Activated CD4-positive, alpha-beta T cell treated with anti-CD3 and anti-CD28 coated beads, Interleukin-2, amount 50 U/mL, for 4 hours (primary cell): ENCODE measurements at places on chromosomes 1 and 21.

DNA sequence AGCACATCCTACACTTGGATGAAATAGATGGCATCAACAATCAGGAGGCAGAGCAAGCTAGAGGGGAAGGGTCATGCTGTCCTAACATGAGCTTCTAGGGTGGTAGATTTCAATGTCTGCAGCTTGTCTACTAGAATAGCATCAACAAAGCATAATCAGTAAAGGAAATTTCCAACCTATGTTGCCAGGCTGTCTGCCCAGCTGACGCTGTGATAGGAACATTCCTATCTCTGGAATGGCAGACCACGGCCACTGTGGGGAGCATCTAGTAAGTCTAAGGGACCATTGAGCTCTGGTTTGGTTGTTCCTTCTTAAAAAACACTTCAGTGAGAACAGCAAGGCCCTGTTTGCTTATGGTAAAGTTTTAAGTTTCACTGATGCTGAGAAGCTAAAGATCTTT is 206.8 kb downstream of the PAPPA2 start:
- no peak for DNase-seq

DNA sequence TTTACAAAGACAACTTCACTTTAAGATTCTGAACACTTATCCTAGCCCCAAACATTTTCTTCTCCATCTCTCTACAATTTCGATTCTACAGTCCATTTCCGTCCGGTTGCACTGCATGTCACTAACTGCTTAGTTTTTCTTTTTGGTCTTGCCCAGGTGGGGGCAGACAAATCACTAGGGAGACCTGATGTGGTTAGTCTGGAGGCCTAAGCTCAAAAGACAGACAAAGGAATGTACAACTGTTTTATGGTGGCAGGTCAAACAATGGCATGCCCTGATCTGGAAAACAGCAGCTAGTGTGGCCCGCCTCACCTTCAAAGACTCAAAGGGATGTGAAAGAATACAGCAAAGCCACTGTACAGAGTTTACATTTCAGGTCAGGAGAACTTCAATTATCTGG is 3.8 kb downstream of the ETV3 start:
- no peak for DNase-seq

- no peak for DNase-seq
Observed at GRCh38 chr1:14340002-14340785, 258.3 kb upstream of the KAZN start.

DNA sequence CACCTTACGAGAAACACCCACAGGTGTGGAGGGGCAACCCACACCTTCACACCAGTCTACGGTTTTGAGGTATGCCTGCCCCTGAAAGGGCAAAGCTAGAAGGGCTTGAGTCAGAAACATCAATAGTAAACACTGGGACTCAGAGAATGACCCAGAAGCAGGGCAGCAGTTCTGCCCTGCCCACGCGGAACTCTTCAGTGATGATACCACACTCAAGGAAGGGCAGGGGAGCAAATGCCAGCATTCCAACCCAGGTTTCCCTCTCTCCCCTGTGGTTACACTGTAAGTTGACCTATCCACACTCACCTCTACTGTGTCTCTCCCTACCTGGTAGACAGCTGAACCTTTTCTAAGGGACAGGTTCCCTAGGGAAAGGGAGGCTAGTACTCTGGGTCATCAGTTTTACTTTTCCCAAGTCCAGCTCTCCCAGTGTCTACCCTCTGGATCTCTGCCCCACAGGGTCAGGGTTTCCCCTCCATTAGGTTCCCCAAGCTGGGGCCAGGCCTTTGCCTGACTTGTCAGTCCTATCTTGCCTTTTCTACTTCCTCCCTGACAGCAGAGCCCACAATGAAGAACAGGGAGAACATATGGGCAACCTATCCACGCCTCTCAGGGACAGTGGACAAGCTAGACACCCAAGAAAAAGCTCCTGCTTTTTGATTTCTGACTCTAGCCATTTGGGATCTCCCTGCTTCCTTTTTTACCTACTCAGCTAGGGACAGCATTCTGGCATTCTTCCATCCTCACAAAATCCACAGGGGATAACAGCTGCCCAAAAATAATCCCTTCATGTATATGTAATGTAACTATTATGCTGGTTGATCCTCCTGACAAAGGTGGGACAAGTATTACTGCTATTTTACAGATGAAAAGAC is 3.0 kb downstream of the F11R start:
- no peak for DNase-seq

- DNase-seq = no peak
Observed at GRCh38 chr1:94327001-94327690, 89.8 kb upstream of the ARHGAP29 start.

- DNase-seq = no peak
Observed at GRCh38 chr1:150720098-150720497, 597 bp downstream of the HORMAD1 start.

DNA sequence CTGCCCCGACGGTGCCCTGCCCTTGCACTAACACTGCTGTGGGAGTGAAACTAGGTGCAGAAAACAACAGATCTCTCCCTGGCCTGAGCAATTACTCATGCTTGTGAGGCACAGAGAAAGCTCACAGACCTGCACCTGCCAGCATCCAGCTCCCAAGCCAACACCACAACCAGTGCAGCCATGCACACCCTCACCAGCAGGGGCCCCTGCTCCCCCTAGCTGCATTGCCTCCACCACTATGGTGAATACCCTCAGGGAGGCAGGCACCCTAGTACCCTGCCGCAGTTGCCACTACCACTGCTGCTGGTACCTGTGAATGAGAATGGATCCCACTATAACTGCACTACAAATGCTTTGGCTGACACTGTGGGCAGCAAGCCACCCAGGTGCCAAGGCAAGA is 7.1 kb upstream of the DIRAS3 start:
- no peak for DNase-seq

- no peak for DNase-seq
Observed at GRCh38 chr1:116677474-116678062, 10.0 kb upstream of the IGSF3 start.

GRCh38 chr1:88544195-88544594 is 139.9 kb upstream of the PKN2 start:
- no peak for DNase-seq

DNA sequence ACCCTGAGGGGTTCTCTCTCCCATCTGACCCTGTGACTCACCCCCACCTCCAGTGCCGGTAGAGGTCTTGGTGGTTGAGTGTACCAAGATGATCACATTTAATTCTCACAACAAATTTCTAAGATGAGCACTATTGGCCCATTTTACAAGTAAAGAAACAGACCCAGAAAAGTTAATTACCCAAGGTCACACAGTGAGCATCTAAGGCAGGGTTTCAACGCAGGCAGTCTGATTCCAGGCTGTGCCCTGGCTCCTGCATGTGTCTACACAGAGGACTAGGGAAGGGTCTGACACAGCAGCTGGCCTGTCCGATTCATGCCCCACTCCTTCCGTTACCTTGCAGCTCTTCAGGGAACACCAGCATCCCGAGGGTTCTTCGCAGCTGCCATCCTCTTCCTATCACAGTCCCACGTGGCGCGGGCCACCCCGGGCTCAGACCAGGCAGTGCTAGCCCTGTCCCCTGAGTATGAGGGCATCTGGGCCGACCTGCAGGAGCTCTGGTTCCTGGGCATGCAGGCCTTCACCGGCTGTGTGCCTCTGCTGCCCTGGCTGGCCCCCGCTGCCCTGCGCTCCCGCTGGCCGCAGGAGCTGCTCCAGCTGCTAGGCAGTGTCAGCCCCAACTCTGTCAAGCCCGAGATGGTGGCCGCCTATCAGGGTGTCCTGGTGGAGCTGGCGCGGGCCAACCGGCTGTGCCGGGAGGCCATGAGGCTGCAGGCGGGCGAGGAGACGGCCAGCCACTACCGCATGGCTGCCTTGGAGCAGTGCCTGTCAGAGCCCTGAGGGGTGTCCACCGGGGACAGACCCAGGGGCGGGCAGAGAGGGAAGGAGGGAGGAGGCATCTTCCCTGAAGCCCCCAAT is 7.5 kb downstream of the NCDN start:
- DNase-seq = no peak

- no peak for DNase-seq
Observed at GRCh38 chr1:5364591-5364990, 627.6 kb downstream of the NPHP4 start.

GRCh38 chr1:151166505-151166956 is 587 bp downstream of the SCNM1 start:
- DNase-seq = no peak

- DNase-seq = no peak
Observed at GRCh38 chr1:43530483-43531106, at the start of gene PTPRF. Gene PTPRF, plus strand, starts transcription at chr1:43530883. Its CDS starts 14,193 bp downstream, at chr1:43545076.

DNA sequence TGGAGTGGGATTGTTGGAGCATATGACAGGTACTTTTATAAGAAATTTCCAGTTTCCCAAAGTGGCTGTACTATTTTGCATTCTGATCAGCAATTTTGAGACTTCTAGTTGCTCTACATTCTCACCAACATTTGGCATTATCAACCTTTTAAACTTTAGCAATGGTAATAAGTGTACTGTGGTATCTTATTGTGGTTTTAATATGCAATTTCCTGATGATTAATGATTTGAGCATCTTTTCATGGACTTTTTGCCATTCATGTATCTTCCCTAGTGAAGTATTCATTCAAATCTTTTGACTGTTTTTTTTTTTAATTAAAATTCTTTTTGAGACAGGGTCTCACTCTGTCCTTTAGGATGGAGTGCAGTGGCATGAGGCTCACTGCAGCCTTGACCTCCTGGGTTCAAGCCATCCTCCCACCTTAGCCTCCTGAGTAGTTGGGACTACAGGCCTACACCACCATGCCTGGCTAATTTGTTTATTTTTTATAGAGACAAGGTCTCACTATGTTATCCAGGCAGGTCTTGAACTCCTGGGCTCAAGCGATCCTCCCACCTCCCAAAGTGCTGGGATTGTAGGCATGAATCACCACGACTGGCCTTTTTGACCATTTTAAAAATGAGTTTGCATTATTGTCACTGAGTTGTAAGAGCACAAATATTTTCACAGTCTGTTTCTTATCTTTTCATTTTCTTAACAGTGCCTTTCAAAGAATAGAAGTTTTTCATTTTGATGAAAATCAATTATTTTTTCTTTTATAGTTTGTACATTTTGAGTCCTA is 7.8 kb upstream of the SLC6A9 start:
- DNase-seq = no peak

DNA sequence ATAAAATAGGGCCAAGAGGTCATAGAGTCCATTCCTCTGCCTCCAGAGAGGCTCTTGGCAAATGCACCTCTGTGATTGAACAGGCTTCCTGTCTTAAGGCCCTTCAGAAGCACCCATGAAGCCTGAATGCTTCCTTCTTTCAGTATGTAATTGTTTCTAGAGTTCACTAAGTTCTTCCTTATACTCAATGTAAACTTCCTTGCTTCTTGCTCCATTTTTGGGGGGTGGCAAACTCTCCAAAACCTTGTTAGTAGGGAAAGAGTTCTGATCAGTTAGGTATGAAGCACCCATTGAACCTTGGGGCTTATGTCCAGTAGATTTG is 102.3 kb upstream of the LPGAT1 start:
- DNase-seq = no peak

- DNase-seq = no peak
Observed at GRCh38 chr1:213415691-213416380, 364.8 kb downstream of the RPS6KC1 start.

DNA sequence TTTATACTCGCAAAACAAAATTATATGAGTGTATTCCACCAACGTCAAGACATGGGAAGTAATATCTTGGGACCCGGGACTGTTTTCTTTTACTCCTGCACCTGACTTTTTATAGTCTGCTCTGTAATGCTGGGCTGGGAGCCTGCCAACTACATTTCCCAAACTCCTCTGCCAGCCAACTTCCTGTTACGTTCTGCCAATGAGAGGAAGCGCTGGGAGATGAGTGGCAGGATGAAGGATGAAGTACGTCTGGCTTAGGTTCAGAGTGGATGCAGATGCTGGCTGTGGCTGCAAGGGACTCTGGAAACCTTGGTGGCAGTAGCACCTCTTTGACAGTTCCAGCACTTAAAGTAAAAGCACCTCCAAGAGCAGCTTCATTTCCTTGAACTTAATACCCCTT is 59.6 kb downstream of the USP24 start:
- no peak for DNase-seq

DNA sequence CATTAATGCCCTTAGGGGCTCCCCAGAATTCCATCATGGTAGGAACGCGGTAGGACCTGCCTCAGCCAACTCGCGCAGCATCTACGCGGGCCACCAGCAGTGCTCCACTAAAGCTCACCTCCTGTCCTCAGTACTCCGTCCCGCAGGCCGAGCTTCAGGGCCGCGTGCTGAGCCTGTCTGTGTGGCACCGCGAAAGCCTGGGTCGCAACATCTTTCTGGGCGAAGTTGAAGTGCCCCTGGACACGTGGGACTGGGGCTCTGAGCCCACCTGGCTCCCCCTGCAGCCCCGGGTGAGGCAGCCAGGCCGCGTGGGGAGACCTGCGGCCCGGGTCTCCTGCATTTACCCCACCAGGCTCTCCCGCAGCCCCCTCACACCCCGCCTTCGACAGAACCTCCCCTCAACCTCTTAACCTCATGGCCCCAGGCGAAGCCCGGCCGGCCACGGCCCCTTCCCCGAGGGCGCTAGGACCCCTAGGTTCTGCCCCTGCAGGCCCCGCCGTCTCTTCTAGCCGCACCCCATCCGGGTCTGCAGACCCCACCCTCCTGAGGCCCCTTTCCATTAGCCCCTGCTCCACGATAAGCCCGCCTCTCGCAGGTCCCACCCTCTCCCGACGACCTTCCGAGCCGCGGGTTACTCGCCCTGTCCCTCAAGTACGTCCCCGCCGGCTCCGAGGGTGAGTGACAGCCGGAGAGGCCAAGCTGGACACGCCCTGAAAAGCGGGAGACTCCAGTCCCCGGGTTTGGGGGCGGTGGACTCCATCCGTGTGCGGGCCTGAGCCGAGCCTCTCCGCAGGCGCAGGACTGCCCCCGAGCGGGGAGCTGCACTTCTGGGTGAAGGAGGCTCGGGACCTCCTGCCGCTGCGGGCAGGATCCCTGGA is 9.1 kb downstream of the SYTL1 start:
- no peak for DNase-seq

GRCh38 chr1:3161176-3161840 is 92.3 kb downstream of the PRDM16 start:
- DNase-seq = no peak

DNA sequence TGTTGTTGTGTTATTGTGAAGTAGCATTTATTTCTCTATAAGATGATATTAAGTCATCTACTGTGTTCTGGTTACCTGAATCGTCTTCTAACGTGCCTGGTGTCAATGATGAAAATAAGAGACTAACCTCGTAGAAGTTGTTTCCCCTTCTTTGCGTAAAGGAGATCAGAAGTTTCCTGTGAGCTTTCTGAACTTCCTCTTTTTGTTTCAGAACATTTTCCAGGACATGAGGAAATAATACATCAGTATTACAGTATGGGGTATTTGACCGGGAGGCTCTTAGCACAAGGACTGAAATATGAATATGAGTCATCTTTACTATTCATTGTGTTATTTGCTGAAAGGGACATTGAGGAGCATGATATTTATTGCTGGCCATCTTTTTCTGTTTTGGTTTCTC is 1.3 kb downstream of the ST6GALNAC3 start:
- no peak for DNase-seq

GRCh38 chr1:58996341-58997059 is 212.7 kb upstream of the JUN start:
- no peak for DNase-seq

DNA sequence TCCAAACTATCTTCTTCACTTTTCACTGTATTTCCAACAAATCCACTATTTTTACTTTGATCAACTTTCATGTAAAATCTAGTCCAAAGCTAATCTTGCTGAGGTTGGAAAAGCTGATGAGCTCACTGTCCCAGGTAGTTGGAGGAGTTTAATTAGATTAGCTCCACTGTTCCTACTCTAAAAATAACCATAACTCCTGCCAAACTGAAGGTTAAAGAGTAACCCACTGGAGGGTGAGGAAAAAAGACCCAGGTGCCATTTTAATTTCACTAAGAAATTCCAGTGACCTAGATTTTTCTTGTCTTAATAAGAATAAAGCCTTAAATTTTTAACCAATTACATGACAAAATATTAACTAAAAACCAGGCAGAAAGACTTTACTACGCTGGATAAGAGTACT is 15.3 kb downstream of the DCAF8 start:
- DNase-seq = no peak
